ENCODE measurements at places on chromosomes 2 and 18.

GRCh38 chr2:231461516-231461971 lies 2.7 kb downstream of the NCL start:
- no peak for DNase-seq

GRCh38 chr2:239548965-239549595 lies 148.3 kb upstream of the HDAC4 start:
- DNase-seq: no peak

- no peak for DNase-seq
Observed at GRCh38 chr2:195022508-195022830, 634.6 kb upstream of the SLC39A10 start.

GRCh38 chr2:232846055-232846454 lies 24.0 kb upstream of the SNORC start:
- no peak for DNase-seq

DNA sequence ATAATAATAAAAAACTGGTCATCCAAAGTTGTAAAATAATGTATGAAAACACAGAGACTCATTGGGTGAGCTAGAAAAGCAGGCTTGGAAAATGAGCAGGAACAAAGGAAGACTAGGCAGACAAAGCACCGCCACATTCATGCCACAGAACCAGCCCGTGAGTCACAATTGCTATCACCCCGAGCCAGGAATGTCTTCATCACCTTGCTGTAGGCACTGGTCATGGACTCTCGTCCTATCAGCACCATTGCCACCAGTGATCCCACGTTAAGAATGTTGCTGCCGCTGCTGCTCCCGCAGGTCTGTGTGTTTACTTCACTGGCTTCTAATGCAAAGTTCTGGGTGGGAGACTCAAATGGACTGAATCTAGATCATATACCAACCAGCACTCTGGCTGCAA lies 417.9 kb downstream of the PID1 start:
- no peak for DNase-seq

- DNase-seq: no peak
Observed at GRCh38 chr18:49934457-49934856, 121.1 kb upstream of the ACAA2 start.

DNA sequence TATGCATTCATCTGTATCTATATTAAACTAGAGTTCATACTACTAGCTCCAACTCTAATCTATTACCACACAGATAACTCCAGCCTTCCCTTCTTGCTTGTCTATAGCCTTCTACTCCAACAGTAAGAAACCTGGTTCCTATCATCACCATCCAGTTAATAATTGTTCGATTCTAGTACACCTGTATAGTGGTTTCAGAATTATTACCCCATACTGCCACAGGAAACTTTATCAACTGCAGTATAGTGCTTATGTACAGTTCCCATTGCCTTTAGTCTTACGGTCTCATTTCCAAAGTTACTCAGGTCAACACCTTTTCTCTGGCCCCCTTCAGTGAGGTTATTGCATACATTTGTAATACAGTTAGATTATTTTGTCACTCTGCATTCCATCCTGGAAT lies 14.5 kb downstream of the METTL8 start:
- DNase-seq: no peak

GRCh38 chr18:32379891-32380290 lies 90.8 kb downstream of the GAREM1 start:
- no peak for DNase-seq

DNA sequence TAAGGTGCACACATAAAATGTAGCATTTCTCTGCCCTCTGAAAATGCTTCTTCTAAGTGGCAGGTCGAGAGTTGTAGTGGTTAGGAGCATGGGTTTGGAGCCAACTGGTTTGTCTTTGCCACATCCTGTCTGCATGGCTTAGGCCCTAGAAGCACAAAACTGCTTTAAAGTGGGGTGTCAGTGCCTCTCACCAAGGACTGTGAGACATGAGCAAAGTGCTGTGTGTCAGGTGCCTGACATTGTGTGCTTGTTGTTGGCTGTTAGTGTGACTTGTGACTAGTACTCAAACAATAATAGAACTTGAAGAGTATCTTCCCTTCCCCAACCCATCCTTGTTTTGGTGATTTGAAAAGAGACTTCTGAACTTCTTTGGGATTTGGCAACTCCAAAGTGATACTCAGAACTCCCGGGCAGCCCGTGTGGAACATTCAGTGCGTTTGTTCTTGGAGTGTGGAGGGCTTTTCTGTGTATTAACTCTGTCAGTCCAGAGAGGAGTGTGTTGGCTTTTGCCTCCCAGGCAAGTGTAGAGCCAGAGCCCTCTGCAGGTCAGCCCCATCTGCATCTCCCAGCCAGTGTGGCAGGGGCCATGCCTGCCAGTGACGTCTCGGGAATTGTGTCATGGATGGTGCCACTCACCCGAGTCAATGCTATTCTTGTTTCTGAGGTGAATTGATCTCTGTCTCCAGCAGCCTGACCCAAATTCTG lies 5.0 kb downstream of the MGAT5 start:
- peak; percentile 50 for DNase-seq

GRCh38 chr18:22394428-22394827 lies 23.3 kb downstream of the CTAGE1 start:
- DNase-seq: no peak

DNA sequence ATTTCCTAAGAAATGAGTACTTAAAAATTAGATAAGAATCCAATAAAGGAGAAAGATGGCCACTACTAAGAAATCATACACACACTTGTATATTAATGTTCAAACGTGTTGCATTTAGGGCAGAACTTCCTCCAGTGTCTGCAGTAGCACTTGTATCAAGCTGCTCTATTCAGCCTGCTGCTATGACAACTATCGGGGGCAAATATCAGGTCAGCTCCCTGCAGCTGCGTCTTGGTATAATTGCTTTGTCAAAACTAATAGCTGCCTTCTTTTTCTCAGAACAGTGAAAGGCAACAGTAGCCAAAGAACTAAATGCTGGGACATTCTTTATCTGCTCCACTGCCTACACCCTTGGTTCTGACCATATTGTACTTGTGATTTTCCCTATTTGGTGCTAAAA lies 300.7 kb downstream of the NOL4 start:
- DNase-seq: no peak

GRCh38 chr2:20067992-20068584 lies 16.7 kb upstream of the LAPTM4A start:
- DNase-seq: no peak

GRCh38 chr2:241228081-241228859 lies 39.8 kb downstream of the ANO7 start:
- DNase-seq: no peak

GRCh38 chr2:128474036-128474955 lies 155.6 kb upstream of the HS6ST1 start:
- no peak for DNase-seq

- no peak for DNase-seq
Observed at GRCh38 chr2:74756356-74756890, 77.5 kb upstream of the HK2 start.

GRCh38 chr2:102932501-102932900 lies 170.7 kb downstream of the TMEM182 start:
- no peak for DNase-seq

DNA sequence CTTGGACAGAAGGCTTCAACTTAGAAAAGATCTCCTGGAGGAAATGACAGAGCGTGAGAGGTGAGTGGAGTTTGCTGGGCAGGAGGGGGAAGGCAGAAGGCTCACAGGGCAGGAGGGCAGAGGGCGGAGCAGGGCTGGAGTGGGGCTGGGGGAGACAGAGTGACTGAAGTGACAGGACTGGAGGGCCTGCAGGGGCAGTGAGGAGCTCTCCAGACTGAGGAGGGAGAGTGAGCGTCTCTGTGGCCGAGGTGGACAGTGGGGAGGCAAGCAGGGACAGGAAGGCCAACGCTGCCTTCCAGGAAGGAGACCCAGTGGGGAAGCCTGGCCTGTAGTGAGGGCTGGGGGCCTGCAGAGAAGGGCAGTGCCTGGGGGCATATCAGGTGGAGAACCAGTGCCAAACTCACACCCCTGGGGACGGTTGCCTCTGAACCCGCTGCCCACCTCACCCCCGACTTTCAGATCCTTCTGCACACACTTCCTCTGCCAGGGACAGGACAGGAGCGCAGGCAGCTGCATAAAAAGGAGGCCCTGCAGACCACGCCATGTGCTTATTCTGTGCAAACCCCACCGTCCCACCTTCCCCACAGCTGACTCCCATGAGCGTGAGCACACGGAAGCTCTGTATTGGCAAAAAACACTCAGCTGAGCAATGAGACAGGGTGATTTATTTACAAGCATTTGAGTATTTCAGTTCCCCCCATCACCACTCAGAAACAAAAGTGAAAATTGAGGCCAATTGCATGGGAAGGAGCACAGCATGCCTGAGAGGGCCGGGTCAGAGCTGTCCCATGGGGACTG lies 244.3 kb downstream of the FAM210A start:
- no peak for DNase-seq

DNA sequence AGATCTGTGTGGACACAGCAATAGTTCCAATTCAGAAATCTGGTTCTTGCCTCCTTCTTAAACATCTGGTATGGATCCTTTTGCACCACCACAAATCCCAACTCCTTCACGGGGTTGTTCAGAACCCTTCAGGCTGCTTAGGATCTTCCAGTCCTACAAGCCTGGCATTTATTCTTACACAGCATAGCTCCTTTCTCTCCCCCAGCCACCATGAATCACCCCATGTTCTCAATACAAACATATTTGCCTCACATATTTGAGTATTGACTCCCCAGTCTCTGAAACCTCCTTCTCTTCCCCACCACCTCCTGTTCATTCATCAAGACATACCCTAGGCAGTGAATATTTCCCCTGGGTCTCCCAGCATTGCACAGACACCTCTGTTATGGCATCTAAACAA lies 155.2 kb downstream of the ALK start:
- DNase-seq: no peak

- no peak for DNase-seq
Observed at GRCh38 chr2:2041256-2041824, 289.7 kb downstream of the MYT1L start.

DNA sequence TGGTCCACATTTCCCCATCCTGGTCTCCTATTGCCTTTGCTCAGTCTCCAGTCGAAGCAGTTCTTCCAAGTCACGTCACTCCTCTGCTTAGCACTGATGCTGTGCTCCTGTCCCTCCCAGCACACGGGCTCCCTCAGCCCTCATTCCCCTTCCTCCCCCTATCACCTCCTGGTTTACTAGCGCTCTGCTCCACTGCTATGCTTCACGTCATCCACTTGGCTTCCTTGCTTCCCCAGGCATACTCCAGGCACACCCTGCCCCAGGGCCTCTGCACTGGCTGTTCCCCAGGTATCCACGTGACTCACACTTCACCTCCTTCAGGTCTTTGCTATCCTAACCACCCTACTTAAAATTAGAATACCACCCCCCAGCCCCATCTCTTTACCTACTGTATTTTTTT lies 269.3 kb downstream of the GLI2 start:
- no peak for DNase-seq

DNA sequence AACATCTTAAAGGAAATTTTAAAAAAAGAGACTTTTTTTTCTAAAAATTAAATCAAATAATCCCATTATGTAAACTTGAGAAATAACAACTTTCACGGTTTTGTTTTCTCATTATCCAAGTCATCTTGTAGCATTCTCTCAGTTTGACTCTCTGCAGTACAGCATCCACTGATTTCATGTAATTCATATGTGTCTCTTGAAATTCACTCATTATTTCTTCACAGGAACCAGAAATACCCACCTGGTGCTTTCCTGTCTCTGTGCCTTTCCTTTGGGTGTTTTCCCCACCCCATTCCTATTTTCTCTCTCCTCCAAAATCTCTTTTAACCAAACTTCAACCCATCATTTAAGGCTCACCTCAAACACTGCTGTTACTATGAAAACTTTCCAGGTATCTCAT lies 116.1 kb upstream of the STK17B start:
- no peak for DNase-seq

DNA sequence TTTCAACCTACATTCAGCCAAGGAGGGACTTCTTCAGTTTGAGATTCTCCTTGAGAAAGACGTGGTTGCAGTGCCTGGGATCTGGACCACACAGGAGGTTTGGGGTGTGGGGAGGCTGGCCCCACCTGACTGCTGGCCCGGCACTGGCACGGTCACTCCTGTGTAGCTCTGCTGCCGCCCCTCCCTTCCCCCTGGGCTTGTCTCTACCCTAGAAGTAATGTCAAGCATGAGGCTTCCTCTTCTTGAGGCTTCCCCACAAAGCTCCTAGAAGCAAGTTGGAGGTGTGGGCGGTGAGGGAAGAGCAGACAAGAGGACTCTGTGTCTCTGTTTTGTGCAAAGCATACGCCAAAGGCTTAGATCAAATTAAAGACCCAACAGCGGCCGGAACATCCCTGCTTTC lies 8.7 kb downstream of the KLHL29 start:
- DNase-seq: no peak

- DNase-seq: no peak
Observed at GRCh38 chr2:173647681-173648311, 293.1 kb downstream of the CDCA7 start.

- DNase-seq: no peak
Observed at GRCh38 chr2:179141206-179141605, 91.3 kb upstream of the CCDC141 start.

DNA sequence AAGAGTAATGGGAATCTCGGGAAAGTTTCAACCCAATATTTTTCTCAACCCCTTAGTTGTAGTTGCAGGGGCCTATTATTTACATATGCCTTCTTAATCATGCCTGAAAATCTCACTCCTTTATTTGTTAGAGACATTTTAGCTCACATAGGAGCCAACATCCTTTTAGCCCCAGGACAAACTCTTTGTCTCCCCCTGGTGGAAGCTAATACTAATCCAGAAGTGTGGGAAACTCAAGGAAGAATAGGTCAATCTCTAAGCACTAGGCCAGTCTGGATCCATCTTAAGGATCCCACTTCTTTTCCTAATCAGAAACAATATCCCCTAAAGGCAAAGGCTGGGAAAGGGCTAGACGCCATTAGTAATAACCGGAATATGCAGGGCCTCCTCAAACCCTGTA lies 550.9 kb upstream of the PKDCC start:
- no peak for DNase-seq

GRCh38 chr2:231160701-231161100 lies 35.9 kb upstream of the HTR2B start:
- DNase-seq: no peak

- no peak for DNase-seq
Observed at GRCh38 chr2:136255127-136255526, 137.2 kb upstream of the CXCR4 start.

- no peak for DNase-seq
Observed at GRCh38 chr2:237336131-237336530, 77.8 kb downstream of the COL6A3 start.

DNA sequence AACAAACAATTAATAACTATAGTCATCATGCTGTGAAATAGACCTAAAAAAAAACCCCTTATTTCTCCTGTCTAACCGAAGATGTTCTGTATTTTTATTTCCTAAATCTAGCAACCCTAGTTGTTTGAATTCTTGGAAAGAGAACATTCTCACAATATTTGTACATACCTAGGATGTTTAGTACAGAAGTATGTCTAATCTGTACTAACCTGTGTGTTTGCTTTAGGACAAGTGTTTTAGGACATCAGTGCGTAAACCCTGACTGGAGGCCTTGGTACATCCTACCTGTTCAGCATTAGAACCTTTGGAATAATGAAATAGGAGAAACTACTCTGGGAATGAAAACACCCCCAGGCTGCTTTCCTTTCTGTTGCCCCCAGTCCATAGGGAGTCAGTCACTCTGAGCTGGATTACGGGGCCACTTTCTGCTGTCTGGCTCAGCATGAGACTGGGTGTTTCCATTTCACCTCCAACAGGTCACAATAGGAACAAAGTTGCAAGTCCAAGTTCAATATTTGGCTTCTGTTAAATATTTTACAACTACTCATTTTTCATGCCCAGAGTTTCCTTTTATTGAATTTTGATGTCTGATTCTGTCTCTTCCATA lies 114.7 kb downstream of the MTX2 start:
- DNase-seq: no peak

- DNase-seq: no peak
Observed at GRCh38 chr2:104408266-104408665, 445.6 kb upstream of the POU3F3 start.
